AG09309 (cell line): ENCODE measurements at places on chromosomes 2 and 18.

GRCh38 chr2:15738225-15738546 lies 146.5 kb downstream of the DDX1 start:
- no peak for DNase-seq

GRCh38 chr2:176283291-176284068 lies 14.2 kb downstream of the MTX2 start:
- DNase-seq: no peak

GRCh38 chr2:125397535-125398251 lies 1258.3 kb upstream of the GYPC start:
- no peak for DNase-seq

DNA sequence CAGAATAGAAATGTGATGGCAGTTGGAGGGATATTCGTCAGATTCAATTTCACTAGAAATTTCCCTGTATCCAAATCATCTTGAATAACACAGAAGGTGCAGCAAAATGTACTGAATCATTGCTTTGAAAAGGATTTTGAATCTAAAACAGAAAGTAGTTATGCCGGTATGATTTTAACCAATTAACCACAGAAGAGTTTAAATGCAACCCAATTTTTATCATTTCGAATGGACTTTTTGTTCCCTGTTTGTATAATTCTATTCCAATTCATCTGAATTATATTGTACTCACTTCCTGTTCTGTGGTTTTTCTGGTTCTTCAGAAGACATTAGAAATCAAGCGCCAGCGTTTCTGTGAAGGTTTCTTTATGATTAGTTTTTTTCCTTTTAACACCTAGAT lies 190.4 kb downstream of the MYO3B start:
- no peak for DNase-seq

- DNase-seq: no peak
Observed at GRCh38 chr2:30046396-30046795, 100.4 kb upstream of the YPEL5 start.

GRCh38 chr2:201466050-201466675 lies 14.6 kb downstream of the STRADB start:
- peak; percentile 61 for DNase-seq

- DNase-seq: no peak
Observed at GRCh38 chr18:13611142-13611600, 115.2 kb downstream of the FAM210A start.

DNA sequence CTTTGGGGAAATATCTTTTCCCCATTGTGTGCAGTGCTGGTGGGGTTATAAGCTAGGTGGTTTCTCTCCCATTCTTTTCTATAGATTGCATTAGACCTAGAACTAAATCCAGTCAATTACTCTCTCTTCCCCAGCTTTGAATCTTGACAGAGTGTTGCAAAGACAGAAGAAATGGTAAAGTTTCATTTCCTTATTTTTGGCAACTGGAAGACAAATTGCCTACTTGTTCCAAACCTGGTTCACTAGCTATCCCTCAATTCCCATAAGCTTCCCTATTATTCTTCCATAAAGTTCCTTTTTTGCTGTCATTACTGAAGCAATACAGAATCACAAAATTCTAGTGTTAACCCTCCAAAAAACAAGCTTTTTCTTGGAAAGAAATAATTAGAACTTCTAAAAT lies 94.0 kb upstream of the ITGA4 start:
- no peak for DNase-seq

DNA sequence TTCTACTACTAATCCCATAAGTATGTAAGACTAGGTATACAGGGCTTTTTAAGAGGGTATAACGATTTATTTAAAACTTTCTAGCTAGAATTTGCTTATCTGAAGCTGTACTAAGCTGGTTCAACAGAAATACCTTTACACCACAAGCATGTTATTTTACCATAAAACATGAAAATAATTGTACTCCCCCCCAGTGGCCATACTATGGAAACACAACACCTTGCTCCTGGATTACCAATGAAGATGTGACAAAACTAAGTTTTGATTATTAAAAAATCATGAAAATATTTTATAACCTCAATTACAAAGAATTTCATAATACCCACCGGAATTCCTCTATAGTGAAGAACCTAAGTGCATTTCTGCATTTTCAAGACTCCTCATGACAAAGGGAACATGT lies 27.3 kb downstream of the LPIN2 start:
- no peak for DNase-seq

GRCh38 chr2:109442715-109443319 lies 170.9 kb downstream of the SEPTIN10 start:
- DNase-seq: no peak
